Activated CD8-positive, alpha-beta memory T cell treated with anti-CD3 and anti-CD28 coated beads for 24 hours (primary cell): ENCODE measurements at places on chromosomes 3 and 15.
A peak's percentile ranks its signal among the peaks of the same experiment; 100 is the strongest.

- no peak for DNase-seq
Observed at GRCh38 chr3:97825101-97825500, 3.3 kb downstream of the CRYBG3 start.

GRCh38 chr15:64982472-64982871 is 7.2 kb downstream of the SPG21 start:
- no peak for DNase-seq

DNA sequence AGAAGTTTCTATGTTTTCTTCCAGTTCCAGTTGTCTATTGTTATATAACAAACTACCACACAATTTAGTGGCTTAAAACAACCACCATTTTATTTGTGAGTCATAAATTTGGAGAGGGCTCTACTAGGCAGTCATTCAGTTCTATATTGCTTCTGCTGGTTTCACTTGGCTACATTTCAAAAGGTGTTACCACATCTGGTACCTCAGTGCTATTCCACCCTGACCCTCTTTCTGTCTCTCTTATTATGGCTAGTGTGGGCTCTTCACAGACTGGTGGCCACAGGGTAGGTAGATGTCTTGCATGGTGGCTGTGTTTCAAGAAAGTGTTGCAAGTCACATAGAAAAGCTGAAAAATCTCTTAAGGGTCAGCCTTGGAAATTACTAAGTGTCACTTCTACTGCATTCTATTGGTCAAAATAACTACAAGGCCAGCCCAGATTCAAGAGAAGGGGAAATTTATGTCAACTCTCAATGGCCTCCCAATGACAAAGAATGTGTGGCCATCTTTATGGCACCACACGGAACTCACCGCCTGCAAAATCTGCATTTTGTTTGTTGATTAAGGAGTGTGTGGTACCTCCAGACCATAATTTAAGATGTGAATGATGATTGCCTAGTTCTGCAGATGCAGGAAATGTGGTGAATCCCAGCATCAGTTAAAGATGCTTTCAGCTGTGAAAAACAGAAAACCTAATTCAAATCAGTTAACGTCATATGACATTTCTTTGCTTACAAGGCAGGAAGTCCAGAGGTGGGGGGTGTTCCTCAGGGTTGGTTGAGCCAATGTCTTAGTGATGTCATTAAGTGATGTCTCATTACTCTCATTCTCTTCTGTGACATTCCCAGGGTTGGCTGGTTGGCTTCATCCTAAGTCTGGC is 105.8 kb upstream of the RASGRP1 start:
- peak; percentile 68 for DNase-seq

GRCh38 chr3:129123314-129124060 is 1.9 kb upstream of the RAB43 start:
- no peak for DNase-seq

- DNase-seq: no peak
Observed at GRCh38 chr3:115758076-115758763, 134.9 kb downstream of the GAP43 start.

- peak; percentile 78 for DNase-seq
Observed at GRCh38 chr15:50182219-50183013, 420 bp downstream of the SLC27A2 start.

DNA sequence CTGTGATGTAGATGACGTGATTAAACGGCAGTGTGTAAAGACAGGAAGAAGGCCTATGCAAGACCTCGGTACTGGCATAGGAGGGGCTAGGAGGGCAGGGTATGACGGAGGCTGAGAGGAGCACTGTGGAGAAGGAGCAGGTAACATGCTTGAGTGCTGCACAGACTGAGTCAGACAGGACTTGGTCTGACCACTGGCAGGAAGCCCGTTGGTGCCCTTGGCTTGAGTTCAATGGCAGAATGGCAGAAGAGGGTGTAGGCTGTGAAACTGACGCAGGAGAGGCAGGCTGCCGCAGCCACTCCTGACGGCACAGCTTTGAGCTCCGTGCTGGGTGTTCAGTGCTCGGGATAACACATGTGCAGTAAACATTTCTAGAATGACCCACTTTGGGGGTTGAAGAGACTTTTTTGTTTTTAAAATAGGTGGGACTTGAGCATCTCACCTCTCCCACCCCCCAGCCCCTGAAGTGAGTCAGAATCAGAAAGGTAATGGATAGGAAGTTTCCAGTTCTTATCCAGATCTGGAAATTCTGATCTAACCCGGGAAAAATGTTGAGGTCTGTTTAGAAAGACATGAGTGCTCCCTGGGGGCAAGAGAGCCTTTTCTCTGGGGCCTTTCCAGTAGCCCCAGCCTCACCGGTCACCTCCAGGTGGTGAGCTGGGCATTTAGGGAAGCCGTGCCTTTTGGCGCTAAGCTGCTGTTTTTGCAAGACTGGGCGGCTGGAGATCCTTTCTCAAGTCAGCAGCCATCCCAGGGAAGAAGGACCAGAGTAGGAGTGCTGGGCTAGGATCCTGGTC is 126.4 kb downstream of the RPLP1 start:
- no peak for DNase-seq

DNA sequence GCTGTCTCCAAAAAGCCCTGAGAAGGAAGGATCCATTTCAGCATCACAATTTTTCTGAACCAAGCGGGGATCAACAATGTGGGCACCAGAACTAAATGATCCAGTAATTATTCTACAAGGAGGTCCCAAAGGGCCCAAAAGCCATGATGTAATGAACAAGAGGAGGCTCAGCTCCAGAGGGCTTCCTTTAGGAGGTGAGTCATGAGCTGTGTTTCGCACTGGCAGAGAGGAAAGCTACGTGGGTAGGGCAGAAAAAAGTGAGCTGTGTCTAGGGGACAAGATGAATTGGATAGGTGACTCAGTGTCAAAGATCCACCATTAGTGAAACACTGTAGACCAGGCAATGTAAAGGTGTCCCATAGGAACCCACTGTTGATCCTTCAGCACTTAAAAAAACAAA is 113.4 kb downstream of the RORA start:
- no peak for DNase-seq

DNA sequence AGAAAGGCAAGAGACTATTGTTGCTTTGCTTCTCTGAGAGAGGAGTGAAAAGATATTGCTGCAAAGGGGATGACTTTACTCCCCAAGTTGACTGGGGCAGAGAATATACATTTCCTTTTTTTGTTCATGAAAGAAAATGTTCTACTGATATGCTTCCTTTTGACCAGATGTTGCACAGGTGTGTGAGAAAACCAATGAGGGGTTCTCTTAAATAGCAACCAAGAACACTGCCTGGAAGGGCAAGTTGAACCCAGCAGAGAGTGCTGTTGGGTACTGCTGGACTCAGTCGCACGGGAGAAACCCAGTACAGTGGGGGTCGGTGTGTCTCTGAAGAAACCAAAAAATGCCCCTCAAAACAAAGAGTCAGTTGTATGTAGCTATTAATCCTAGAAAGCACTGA is 101.2 kb downstream of the CHST2 start:
- no peak for DNase-seq

DNA sequence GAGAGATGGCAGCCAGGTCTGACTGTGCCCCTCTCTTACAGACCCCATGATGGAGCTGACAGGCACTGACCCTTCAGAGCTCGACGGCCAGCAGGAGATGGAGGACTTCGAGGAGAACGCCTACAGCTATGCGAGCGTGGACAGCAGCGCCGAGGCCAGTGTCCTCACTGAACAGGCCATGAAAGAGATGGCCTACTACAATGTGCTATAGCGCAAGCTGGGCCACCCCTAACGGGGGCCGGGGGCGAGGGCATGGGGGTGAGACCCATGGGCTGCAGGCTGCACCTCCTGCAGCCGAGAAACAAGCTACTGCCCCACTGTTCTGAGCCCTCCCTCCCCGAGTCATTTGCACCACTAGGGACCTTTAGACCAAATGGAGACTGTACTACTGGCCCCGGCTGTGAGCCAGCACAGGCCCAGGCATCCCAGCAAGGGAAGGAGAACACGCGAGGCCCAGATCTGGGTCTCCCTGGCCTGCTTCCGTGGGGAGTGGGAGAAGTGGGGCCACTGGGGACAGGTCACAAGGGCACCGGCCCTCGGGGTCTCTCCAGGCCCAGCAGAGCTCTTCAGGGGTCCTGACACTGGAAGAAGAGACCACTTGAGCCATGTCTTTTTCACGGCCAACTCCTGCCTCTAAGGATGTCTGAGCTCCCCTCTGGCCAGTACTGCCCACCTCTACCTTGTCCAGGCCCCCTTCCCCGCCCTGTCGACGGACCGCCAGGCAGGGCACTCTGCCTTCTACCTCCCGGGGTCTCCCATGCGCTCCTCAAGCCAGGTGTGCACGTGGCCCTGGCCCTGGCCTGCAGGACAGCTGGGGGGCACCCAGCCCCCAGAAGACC is 22.4 kb downstream of the IDH2 start:
- no peak for DNase-seq

- no peak for DNase-seq
Observed at GRCh38 chr15:48426941-48427340, 95.7 kb downstream of the DUT start.

GRCh38 chr3:87082796-87083440 is 92.0 kb upstream of the VGLL3 start:
- no peak for DNase-seq

DNA sequence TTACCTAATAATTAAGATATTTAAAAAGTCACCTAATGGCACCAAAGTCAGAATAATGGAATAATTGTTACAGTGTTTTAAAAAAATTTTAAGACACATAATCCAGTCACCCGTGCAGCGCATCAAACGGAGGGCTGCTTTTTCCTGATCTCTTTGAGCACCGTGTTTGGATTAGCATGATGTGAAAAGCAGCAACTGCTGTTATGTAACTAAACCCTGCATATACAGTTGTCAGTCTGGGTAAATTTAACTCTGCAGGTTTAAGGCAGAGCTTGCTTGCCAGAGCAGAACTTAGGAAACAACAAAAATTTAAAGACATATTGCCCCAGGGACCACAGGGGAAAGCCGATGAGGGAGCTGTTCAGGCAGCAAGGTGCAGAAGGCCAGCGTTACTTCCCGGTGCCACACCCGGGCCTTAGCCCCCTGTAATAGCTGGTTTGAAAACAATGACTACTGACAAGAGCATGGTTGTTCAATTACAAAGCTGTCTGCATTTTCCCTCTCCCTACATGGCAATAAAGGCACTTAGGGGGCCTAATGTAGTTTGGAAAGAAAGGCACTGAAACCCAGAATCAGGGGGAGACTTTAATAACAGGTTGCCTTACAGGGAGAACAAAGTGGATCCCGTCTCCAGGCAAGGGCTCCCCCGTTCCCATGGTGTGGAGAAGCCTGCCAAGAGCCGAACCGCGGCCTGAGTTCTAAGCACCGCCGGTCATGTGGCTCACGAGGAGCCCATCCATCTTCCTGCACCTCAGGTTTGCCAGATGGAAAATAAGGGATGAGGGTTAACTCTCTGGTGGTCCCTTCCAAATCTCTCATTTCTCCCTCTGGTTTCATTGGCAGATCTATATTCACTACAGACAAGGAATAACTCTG is 32.2 kb downstream of the RORA start:
- no peak for DNase-seq

DNA sequence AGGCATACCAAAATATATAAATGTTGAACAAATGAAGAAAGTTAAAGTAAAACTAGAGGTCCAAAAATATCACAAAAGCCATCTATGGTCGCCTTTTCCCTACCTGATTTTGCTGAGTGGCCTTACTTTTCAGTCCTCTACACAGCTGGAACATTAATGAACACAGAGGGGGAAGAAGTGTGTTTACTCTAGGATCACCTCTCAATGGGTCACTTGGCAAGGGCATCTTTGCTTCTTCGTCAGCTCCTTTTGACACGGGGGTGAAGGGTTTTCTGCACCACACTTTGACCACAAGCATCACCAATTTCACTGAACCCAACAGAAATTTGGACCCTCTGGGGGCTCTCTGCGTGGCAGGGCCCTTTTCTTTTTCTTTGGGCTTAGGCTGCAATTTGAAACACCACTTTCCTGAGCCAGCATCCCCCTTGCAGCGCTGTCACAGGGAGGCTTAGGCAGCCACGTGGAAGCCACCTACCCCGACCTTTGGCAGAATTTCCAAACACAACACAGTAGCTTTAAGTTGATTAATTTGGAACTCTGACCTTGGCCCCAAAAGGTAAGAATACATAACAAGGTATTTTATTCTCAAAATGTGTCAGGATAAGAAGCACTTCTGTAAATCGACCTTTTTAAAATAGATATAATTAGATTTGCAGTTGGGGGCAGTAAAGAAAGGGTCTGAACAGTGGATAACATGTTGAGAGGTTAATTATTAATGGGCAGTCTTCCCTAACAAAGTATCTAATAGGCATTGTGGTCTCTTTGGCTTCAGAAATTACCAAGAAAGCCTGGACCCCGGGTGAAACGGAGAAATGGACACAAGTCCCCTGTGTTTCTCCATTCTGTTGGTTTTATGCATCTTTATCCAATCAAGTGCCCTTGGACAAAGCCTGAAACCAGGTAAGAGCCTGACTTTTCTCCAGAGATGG is at the start of gene LIPC:
Gene LIPC, plus strand, starts transcription at position 771 of the 929 bp plus-strand sequence. Its CDS starts 42 bp downstream, at position 813.
- DNase-seq: no peak

DNA sequence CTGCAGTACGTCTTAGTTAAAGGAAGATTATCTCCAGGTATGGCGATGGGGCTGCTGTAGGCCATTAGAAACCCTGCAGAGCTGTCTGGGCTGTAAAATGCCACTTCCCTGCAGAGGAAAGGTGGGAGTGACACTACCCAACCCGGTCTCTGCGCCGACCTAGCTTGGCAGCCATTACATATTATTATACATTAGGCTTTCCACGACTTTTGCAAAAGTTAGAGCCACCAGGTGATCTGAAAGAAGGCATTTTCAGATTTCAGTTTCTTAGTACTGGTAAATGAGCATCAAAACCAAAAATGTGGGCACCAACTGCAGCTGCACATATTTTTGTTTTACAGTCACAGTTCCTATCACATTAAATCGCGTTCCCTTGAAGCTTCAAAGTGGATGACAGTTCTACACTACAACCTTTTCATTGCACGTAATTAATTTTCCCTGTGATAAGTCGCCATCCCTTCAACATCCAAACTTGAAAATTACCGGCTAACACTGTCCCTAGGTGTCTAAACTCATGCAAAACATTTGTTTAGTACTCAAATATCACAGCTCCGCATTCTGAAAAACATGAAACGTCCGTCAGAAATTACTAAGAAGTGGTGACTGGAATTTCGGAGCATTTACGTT is 81.4 kb upstream of the CHD2 start:
- DNase-seq: no peak

DNA sequence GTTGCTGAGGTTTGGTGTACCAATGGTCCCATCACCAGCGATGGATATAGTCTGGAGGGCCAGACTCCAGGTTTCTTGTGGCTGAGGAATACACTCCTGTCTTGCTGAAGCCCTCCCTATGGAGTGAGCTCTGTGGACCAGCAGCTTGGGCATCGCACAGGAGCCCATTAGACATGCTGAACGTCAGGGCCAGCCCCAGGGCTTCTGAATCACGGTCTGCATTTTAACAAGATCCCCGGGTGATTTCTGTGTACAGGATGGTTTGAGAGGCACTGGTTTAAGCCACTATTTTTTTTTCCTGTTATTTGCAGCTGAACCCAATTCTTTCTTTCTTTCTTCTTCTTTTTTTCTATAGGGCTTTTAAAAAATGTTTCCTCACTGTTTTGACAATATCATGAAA is 69.5 kb upstream of the XCR1 start:
- DNase-seq: no peak

DNA sequence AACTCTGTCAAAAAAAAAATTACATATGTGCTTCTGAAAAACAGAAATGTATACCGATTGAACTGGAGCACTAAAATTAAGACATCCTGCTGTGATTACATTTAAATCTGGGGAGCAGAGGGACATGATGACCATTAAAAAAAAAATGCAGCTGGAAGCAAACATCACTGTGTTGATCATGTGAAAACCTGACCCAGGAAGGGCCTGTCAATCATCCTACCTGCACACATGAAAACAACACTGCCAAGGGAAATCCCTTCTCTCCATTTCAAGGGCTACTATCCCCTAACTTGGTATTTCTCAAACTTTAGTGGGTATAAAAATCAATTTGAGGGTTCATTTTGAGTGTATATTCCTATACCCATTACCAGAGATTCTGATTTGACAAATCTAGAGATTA is 719.9 kb upstream of the CBLB start:
- DNase-seq: no peak
